Pulmonary artery endothelial cell (primary cell): ENCODE measurements at places on chromosomes 16 and 17. TPM values are rescaled to one million over a fixed set of nuclear protein-coding genes. Genes with fewer than 3 reads are reported as not detected.

GRCh38 chr17:57626520-57627210 lies 118.4 kb downstream of the CCDC182 start:
- DNase-seq: no peak

The CEP95 gene
- total RNA-seq: 13.6 and 15.7 TPM in 2 replicates

DNA sequence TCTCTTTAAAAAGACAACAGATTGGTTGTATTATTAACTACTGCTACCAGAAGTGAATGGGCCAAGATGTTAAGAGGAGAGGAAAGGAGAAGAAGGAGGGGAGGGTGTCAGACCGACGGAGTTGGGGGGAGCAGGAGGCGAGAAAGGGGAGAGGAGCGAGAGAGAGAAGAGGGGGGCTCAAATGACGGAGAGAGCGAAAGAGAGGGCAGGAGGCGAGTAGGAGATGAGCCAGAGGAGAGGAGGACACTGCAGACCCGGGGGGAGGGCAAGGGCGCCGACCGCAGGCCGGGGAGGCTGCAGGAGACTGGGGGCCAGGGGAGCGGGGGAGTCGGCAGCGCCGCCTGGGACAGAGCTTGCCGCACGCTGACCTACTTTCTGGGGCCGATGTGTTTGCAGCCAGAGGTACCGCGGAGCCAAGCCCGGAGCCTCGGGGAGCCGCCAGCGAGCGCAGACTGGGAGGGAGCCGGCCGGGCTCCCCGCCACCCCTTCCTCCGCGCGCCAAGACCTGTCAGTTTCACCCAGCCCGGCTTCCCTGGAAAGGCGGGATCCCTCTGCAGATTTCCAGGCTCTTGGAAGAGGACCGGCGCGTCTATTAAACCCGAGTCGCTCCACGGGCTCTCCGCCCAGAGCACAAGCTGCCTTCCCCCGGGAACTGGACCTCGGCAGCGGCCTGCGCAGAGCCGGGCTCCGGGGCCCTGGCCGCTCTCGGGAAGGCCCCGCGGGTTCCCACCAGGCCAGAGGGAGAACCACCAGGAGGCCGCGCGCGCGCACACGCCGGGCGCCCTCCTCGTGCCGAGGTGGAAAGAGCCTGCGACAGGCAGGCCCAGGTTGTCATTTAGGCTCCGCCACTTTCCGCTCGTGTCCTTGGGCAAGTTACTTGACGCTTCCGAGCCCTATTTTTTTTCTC lies 74.6 kb downstream of the CMC2 start:
- no peak for DNase-seq

GRCh38 chr16:14354561-14355351 lies 275.3 kb downstream of the PARN start:
- DNase-seq: no peak

- no peak for DNase-seq
These were observed 189.1 kb downstream of the SALL1 start for GRCh38 chr16:50961952-50962351.

DNA sequence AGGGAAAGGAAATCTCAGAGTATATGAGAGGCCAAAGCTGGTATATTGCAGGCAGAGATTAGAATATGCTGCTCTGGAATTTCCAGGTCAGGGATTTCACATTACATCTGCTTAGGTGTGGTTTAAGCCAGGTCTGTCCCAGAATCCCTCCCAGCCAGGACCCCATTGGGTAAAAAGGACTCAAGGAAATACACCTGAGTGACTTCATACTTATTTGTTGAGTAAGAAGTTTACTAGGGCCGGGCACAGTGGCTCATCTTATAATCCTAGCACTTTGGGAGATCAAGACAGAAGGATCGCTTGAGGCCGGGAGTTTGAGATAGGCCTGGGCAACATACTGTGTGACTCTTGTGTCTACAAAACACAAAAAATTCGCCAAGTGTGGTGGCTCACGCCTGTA lies 7.2 kb downstream of the PIPOX start:
- no peak for DNase-seq

GRCh38 chr17:34847938-34848337 lies 113.3 kb downstream of the CCT6B start:
- no peak for DNase-seq

DNA sequence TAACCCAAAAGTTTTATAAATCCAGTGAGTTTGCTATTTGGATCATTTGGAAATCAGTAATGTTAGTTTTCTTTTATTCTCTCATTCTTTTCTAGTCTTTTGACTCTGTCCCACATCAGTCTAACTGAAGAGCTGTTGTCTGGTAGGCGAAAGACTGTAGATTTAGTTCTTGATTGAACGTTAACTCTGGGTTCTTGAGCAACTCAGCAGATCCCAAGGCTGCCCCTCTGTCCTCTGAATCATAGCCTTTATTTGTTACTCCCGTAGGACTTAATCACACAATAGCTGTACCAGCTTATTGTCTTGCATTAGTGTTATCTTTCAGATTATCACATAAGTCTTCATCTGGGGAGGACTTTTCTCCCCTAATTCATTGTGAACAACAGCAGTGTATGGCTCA lies 119.3 kb upstream of the TOM1L1 start:
- no peak for DNase-seq

The SLC38A8 gene
- not detected in 2 replicates for total RNA-seq

DNA sequence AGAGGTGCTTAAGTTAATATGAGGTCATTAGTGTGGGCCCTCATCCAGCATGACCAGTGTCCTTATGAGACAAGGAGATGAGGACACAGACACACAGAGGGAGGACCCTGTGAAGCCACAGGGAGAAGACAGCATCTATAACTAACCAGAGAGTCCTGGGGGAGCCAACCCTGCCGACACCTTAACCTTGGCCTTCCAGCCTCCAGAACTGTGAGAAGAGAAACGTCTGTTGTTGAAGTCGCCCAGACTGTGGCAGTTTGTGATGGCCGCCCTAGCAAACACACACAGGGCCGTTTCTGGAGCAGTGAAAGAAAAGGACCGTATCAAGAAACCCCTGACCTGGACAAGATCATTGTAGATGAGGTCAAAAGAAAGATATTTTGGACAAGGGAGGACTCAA lies 26.7 kb downstream of the DNAH17 start:
- no peak for DNase-seq

- no peak for DNase-seq
These were observed 142.8 kb downstream of the AXIN2 start for GRCh38 chr17:65418622-65419021.

- no peak for DNase-seq
These were observed 224.0 kb downstream of the CDH8 start for GRCh38 chr16:61812251-61812650.

The MLKL gene
- 23.5 and 45.2 TPM in 2 replicates for total RNA-seq

The USP43 gene
- 0.04 and 0.07 TPM in 2 replicates for total RNA-seq

- no peak for DNase-seq
These were observed 5.9 kb downstream of the KRT14 start for GRCh38 chr17:41580687-41581365.

The IQCK gene
- 9.2 and 10.8 TPM in 2 replicates for total RNA-seq

- DNase-seq: no peak
These were observed 460.2 kb downstream of the KIF2B start for GRCh38 chr17:54282886-54283285.

DNA sequence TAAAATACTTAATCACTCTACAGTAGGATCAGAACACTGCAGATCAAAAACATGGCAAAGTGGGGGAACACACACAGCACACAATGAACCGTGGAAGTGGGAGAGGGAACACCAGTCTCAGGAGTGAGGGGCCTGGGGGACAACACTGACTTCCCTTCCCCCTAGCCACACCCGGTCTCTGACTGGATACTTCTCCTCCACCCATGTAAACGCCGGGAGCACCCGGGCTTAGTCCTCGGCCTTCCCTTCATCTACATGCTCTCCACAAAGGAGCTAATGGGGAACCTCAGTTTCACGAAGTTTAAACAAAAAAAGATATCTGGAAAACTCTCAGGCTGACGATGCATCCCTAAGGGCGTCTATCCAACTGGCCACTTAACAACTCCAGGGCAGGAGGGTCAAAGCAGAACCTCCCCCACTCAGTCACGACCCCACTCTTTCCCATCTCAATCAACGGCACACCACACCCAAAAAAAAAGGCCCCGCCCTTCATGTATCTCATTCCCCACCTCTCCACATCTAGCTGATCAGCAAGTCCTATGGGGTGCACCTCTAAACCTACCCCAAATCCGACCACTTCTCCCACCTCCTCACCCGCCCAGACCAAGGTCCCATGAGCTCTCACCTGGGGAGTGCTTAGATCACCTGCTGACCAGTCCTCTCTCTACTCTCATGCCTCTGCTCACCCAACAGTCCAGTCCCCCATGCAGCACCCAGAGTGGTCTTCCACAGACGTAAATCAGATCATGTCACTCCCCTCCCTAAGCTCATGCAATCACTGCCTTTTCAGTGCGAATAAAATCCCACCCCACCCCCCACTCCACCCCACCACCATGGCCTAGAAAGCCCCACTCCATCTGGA lies 7.4 kb downstream of the ZDHHC7 start:
- no peak for DNase-seq

- DNase-seq: peak; percentile 35
These were observed 147.3 kb downstream of the CCDC182 start for GRCh38 chr17:57597531-57598453.

The CCL7 gene
- 0.07 and 0.11 TPM in 2 replicates for total RNA-seq

DNA sequence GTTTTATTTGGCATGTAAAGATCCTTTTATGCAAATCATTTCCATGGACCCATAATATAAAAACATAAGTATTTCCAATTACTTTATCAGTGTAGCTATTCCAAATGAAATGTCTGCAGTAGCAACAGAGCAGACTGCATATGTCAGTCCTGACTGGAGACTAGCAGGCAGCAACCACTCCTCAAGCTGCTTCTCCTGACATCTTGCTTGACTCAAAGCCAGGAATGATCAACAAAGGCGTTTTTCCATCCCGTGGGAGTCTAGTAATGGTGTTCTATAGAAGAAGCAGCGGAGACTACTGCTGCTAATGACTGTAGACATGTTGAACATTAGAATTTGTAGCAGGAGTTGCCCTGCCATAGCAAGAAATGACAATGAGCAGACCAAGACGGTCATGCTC lies 73.2 kb upstream of the AKTIP start:
- no peak for DNase-seq

GRCh38 chr16:50861451-50861850 lies 119.6 kb downstream of the CYLD start:
- no peak for DNase-seq

The SLFN14 gene
- total RNA-seq: not detected in 2 replicates

- no peak for DNase-seq
These were observed 177.3 kb downstream of the CPPED1 start for GRCh38 chr16:12626411-12626810.

DNA sequence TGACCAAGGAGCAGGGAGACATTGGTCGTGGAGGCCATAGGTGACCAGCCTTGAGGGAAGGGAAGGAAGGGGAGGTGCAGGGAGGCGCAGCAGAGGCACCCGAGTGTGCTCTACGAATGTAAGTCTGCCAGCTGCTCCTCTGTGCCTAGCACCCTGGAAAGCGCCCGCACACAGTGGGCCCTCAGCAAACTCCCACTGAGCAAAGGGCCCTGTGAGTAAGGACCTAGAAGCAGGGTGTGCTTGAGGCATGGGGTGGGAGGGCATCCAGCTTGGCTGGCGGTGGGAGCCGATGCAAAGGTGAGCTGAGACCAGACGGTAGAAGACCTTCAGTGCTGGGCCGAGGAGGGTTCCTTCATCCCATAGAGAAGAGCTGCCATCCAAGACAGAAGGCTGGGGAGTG lies 36.2 kb upstream of the MEOX1 start:
- DNase-seq: no peak

GRCh38 chr17:4891411-4892410 lies 7.6 kb upstream of the C17orf107 start:
- no peak for DNase-seq

The TMC8 gene
- total RNA-seq: under 0.01 TPM in 1 of 2 replicates, not detected in the other

- no peak for DNase-seq
These were observed at the start of gene TNS4 for GRCh38 chr17:40501499-40501911. Gene TNS4 (minus strand): TSS chr17:40501623. CDS start chr17:40496425, 5,198 bp downstream.

GRCh38 chr17:21263376-21263775 lies 10.2 kb upstream of the NATD1 start:
- DNase-seq: no peak

- DNase-seq: no peak
These were observed 842 bp upstream of the CALB2 start for GRCh38 chr16:71357681-71358080.

DNA sequence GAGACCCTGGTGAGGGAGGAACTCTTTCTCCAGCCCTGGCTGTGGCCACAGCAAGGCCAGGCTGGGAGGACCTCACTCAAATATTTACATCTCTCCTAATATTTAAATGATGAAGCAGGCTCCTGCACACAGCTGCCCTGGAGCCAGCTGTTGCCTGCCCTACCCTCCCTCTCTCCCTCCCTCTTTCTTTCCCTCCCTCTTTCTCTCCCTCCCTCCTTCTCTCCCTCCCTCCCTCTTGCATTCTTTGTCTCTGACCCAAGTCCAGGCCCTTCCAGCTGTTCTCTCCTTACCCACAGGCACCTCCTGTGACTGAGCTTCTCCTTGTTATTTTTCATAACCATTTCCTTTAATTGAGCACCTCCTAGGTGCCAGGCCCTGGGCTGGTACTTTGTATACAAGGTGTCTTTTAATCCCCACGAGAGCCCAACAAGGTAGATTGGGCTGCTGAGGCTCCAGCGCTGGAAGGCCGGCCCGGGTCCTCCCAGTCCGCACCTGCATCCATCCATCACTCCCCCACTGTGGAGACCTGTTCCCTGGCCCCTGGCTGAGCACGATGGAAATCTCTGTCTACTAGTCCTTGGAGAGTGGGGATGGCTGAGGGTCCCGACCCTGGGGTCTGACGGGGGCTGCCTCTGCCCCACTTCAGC lies 242.3 kb downstream of the SEC14L1 start:
- no peak for DNase-seq

DNA sequence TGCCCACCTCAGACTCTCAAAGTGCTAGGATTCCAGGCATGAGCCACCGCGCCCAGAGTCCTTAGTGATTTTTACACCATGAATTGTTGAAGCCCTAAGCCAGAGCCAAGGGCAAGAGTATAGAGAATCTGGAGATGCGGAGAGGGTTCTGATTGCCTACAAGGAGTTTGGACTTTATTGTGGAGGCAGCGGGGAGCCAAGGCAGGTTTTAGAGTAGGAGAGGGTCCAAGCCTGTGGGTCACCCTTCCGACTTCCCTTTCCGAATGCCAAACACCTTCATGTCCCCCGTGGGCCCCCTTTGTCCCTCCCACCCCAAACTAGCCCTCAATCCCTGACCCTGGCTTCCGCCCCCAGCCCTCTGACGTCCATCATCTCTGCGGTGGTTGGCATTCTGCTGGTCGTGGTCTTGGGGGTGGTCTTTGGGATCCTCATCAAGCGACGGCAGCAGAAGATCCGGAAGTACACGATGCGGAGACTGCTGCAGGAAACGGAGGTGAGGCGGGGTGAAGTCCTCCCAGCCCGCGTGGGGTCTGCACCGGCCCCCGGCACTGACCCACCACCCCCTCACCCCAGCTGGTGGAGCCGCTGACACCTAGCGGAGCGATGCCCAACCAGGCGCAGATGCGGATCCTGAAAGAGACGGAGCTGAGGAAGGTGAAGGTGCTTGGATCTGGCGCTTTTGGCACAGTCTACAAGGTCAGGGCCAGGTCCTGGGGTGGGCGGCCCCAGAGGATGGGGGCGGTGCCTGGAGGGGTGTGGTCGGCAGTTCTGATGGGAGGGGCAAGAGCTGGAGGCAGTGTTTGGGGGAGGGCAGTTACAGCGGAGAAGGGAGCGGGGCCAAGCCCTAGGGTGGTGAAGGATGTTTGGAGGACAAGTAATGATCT lies 7.1 kb downstream of the MIEN1 start:
- DNase-seq: no peak
